ENCODE measurements at places on chromosomes 6 and 20.

DNA sequence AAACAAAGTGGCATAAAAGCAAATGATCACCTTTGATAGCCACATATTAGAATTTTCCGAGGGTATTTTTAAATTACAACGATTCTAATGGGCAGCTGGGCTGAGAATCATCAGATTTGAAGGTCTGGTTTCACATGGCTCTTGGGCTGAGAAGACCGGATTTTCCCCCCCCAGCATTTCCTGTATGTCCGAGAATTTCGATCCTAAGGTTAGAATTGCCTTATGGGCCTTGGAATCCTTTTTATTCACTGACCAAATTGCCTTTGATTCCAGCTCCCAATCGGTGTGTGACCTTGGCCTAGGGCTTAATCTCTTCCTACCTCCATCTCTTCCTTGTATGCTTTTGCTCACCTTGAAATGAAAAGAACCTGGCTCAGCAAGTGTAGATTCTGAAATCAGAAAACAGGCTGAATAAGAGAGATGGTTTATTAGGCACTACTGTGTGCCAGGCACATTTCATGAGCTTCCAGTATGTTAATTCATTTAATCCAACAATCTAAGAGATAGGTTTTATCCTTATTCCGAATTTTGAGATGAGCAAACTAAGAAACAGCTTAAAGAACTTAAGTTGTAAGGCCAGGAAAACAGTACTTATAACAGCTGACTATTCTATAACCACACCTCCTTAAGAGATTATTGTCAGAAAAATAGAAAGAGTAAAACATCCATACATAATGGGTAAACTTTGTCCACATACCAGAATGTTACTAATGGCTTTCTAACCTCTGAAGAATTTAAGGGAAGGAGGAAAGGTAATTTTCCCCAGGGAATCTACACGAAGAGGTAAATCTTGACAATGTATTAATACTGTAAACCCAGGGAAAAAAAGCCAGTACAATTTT is 39.4 kb downstream of the HFE start:
- DNase-seq = no peak

DNA sequence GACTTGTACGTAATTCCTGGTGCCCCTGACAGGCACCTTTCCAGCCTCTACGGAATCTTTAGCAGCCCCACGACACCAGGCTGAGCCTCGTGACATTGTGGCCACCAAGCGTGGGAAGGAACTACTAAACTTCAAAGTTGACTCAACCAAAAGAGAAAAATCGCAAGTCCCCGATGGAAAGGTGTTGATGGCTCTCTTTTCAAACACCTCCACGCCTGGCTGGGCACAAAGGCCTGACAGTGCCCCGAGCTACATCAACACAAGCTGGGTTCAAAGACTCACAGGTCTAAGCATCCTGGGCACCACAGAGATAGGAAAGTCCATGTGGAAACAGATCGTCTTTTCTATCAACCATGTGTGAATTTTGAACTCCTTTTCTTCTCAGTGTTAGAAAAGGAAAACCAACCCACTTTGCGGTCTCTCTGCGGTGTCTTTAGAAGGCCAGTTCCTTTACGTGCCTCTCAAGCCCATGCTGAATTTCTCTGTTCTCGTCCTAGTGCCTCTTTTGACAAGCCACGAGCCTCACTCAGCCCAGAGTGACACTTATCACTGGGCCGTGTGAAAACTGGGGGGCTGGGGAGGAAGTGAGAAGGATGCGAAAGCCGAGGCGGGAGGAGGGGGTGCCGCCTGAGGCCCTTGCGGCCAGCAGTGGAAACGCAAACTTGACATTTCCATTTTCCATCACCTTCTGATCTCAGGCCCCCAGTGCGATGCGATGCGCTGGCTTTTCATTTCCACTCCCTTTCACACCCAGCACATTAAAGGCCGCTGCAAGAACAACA is 59.4 kb downstream of the GFOD1 start:
- DNase-seq = peak; percentile 77

- DNase-seq = no peak
Observed at GRCh38 chr6:106634565-106634964, 5.2 kb downstream of the QRSL1 start.

GRCh38 chr20:49747707-49748524 is 34.2 kb upstream of the B4GALT5 start:
- DNase-seq = no peak

GRCh38 chr6:166318649-166319600 is 10.7 kb upstream of the PRR18 start:
- DNase-seq = no peak

GRCh38 chr20:10178727-10179313 is 39.8 kb upstream of the SNAP25 start:
- no peak for DNase-seq

DNA sequence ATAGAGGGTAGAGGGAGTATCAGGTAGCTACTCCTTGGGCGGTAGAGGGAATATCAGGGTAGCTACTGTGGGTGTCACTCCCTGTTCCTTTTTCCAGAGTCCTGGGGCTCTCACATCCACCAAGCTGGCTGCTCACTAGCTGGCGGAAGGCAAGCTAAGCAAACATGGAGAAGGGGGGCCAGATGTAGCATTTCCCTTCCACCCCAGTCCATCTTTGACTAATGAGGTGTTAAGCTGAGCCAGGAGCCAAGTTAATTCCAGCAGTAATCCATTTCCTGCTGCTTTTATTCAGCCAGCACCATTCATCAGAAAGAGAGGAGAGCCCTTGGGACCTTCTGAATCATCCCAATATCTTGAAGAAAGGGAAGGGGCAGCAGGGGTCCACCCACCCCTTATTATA is 330.0 kb downstream of the ZFAND3 start:
- DNase-seq = no peak

DNA sequence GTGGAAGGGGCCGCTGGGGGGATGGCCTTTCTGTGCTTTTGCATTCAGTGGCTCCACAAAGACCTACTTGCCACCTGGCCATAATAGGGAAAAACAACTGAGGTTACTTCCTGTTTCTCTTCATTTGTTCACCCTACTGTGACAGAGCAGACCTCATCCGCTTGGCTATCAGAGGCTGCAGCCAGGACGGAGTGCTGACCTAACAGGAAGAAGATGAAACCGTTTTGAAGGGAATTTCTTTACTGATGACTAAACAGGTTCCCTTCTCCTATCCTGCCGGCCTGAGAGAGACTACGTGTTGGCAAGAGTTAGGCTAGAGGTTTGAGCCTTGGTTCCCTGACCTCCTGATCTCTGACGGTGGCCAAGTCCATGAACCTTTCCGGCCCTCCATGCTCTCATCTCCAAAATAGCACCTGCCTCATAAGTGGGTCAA is 21.3 kb downstream of the PRR18 start:
- DNase-seq = peak; percentile 59

DNA sequence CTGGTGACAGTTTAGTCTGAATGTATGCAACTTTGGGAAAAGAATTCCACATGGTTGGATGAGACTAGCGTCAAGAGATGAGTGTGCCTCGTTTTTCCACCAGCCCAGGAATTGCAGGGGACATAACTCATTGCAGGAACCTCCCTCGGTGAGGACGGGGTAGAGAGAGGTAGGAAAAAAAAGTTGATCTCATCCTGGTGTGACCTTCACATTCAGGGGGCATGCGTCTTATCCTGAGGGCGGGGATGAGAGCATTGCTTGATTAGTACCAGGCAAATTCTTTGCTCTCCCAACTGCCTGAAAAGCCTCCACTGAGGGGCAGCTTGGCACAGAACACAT is 11.8 kb downstream of the TLDC2 start:
- DNase-seq = no peak

DNA sequence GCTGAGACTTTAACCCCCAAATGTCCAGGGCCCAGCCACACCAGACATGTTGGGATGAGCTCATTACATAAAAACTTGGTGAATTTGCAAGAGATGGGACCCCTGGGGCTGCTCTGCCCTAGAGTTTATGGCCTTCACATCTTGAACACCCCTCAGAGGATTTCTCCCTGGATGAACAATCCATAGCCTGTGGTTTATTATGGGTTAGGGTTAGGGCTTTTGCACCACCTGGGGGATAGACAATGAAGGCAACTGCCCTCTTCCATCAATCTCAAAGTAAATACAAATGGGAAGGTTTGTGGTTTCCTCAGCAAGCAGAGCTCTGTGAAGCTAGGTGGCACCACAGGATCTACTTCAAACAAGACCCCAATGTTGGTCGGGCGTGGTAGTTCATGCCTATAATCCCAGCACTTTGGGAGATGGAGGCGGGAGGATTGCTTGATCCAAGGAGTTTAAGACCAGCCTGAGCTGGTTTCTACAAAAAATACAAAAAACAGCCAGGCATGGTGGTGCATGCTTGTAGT is 17.4 kb downstream of the SPINT3 start:
- DNase-seq = no peak

GRCh38 chr6:138278326-138278725 is 60.0 kb upstream of the PBOV1 start:
- DNase-seq = no peak

DNA sequence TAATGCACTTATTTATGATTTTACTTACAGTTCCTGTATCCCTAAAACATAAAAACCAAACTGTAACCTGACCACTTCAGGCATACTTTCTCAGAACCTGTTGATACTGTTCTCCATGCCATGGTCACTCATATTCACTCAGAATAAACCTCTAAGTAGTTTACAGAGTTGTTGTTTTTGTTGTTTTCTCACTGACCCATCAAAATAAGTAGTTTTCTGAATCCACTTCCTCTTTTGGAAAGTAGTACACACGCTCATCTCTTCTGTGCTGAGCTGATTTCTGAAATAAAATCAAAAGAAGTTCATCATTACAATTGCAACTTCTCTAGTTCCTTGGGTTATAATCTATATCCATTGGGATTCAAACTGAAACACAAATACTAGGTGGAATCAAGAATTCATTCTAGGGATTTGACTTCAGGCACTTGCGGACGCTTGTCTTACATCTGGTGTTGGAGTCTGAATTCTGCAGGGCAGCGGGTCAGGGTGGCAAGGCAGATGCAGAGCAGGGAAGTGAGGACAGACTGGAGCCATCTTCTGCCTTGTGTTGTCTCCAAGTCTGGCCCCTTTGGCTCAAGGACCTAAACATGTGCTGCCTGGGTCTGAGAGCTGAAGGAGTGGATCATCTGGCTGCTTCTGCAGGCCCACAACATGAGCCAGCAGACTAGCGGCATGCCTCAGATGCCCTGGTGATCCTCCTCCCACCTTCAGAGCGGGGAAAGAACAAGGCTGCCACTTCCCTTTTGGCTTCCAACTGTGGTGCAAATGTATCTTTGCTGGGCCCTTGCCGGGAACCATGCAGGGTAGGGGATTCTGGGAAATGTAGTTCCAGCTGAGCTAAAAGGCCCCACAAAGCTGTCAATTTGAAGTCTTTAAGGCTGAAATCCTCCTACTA is 167.9 kb upstream of the MYLIP start:
- DNase-seq = no peak

DNA sequence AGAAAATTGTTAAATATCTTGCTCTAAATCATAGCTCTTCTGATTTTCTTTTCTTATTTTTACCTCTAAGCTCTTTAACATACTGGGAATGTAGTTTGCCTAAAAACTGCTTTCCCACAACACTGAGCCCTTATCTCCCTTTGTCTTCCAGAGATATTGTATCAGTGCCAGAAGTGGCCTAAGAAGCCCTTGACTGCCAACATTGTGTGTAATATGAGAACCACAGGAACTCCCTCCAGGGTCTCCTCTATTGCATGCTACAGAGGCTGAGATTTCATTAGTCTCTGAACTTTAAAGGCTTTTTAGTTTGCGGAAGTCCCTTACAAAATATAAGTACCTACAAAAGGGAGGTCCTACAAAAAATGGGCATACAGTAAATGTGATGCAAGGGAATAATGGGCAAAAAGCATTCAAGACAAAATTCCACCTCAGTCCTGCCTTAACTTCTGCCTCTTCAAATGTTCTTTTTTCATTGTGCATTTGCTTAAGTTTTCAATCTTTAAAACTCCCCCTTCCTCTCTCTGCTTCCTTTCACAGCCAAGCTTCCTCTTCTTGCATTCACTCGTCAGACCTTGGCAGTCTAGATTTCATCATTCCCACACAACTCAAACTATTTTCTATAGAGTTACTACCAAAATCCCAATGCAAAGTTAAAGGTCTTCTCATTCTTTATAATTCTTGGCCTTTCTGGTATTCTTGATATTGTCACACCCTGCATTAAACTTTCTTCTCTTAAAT is 76.5 kb downstream of the ADGRG6 start:
- no peak for DNase-seq

DNA sequence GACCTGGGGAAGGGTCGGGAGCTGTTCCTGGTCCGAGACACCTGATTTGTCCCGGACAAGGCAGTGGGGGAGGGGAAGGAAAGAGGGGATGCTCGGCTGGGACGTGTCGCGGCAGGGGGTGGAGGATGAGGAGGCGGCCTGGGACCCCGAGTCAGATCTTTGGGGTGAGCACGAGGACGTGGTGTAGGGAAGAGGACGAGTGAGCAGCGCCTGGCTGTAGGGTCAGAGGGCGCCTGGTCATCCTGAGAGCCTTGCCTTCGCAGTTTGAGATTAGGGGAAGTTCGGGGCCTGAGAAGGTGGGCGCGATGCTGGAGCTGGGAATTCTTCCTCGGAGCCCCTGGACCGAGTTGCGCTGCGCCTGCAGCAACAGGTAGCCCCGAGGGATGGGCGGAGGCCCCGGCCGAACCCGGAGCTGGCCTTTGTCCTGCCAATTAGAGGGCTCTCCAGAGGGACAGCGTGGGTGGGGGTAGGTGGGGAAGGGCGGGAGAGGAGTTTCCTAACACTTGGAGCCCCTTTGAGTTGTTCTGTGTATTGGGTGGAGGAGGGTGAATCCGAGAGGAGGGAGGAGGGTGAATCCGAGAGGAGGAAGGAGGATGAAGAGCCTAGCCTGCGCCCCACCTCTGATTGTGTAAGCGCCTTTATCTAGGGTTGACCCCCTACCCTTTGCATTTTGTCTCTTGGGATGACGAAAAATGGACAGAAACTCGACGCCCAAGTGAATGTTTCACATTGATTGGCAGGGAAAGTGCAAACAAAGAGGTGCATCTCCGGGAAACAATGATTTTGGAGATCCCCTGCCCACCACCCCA is 72.0 kb downstream of the SOX4 start:
- DNase-seq = peak; percentile 22

DNA sequence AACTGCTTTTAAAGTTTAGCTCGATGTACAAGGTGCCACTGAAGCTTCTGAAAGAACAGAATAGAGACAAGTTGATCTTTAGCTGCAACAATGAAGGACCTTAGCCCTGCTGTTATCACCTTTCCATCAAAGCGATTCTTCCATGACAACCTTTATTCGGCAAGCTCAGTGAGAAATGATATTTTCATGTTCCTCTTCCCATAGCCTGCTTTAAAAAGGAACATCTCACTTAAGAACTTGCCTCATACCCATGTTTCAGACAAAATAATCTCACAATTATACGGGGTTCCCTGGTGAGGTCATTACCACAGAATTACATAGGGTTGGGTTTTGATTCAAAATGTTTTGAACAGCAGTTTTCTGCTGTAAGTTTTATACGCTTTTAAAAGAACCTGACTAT is 264.2 kb downstream of the THBS2 start:
- no peak for DNase-seq

Measured in GM20000 (cell line).